ENCODE measurements at places on chromosomes 3 and 15.

GRCh38 chr3:192188218-192188835 lies 539.0 kb downstream of the FGF12 start:
- DNase-seq = no peak

- no peak for DNase-seq
Measured at GRCh38 chr3:78529601-78530000, 1238.2 kb downstream of the ROBO1 start.

GRCh38 chr3:158134363-158134762 lies 24.5 kb downstream of the RSRC1 start:
- DNase-seq = no peak

DNA sequence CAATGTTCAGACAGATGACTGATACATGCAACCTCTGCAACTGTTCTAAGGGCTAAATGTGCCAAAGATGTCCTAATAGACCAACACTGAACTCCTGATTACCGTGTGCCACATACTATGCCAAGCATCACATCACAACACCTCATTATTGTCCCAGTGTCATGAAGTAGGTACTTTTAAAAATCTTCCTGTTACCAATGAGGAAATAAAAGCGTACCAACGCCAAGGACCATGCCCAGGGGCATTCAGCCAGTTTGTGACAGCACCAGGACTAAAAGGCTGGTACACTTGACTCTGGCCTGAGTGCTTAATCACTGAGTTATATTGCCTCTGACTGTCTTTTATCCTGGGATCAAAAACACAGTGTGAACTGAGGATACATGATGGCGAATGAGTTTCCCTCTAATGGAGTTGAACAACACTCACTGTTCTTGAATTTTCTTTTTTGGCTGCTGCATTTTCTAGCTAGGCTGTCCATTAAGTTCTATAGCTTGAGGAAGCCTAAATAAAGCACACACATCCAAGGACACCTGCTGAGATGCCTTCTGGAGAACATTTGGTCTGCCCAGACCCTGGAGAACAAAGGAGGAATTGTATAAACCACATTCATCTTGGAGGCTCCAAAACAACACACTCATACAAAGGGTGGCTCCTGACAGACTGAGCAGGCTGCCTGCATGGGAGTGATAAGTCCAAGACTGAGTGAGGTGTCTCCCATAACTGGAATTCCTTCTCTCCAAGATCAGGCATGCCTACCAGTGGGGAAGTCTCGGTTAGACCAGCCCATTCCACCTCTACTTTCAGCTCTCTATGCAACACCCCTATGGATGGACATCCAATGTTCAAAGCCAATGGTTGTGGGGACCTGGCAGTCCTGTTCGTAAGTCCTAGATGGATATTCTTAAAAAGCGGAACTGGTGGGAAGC lies 126.7 kb upstream of the PRICKLE2 start:
- no peak for DNase-seq

DNA sequence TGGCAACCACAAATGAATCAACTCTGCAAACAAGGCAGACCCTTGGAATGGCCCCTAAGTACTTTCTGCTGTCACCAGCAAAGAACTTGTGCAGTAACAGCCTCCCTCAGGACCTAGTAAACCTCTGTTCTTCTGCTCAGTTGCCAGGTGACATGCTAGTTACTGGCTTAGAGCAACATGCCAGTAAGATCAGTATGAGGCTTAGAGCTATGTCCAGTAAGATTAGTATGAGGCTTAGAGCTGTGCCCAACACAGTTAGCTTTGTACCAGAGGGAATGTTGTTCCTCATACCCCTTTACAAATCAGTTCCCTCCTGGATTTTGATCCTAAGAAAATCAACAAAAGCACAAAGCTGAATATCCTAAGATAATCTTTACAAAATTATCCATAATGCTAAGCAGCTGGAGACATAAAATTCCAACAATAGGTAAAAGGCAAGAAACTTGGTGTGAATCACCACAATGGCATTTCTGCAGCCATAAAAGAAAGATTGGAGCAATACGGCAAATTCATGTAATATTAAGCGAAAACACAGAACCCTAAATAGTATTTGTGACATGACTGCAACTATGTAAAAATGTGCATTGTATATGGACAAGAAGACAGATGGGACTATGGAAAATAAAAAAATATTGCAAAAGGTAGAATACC lies 107.3 kb upstream of the LPP start:
- DNase-seq = no peak

GRCh38 chr3:110378481-110378880 lies 693.1 kb upstream of the NECTIN3 start:
- no peak for DNase-seq

- no peak for DNase-seq
Measured at GRCh38 chr3:37324850-37325321, 150.5 kb upstream of the LRRFIP2 start.

DNA sequence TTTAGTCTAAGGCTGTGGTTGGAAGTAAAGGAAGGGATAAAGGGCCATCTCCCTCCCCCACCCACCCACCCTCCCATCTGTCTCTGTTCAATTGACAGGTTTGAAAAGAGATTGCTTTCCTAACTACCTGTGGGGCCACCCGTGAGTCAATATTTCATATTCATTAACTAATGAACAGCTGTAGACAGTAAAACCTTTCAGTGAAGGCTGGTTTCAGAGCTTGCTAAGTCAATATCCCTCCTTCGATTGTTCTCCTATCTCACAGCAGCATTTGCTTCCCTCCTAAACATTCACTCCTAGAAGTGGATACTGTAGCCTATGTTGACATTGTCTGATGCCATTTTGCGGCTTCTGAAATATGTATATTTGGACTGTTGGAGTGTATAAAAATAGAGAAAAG lies 85.9 kb upstream of the SYNPR start:
- no peak for DNase-seq

DNA sequence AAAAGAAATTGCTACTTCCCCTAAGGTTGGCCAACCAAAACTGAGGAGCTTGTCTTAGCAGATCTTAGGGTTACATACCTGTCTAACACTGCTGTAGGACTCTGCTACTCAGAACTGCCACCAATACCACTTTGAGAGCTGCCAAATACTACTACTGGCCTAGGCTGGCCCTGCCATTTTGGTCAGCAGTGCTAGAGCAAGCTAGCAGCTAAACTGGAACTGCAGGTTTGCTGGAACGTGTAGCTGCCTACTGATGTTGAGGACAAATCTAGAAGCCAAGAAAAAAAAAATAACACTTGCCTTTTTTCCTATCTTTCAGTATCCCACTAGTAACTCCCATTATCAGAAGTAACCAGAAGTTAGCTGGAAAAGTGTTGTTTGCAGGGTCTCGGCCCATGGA lies 387.4 kb downstream of the RBMS3 start:
- no peak for DNase-seq

GRCh38 chr15:48363474-48363873 lies 32.2 kb downstream of the DUT start:
- DNase-seq = no peak

GRCh38 chr15:88331291-88331690 lies 74.8 kb upstream of the NTRK3 start:
- peak; percentile 37 for DNase-seq

DNA sequence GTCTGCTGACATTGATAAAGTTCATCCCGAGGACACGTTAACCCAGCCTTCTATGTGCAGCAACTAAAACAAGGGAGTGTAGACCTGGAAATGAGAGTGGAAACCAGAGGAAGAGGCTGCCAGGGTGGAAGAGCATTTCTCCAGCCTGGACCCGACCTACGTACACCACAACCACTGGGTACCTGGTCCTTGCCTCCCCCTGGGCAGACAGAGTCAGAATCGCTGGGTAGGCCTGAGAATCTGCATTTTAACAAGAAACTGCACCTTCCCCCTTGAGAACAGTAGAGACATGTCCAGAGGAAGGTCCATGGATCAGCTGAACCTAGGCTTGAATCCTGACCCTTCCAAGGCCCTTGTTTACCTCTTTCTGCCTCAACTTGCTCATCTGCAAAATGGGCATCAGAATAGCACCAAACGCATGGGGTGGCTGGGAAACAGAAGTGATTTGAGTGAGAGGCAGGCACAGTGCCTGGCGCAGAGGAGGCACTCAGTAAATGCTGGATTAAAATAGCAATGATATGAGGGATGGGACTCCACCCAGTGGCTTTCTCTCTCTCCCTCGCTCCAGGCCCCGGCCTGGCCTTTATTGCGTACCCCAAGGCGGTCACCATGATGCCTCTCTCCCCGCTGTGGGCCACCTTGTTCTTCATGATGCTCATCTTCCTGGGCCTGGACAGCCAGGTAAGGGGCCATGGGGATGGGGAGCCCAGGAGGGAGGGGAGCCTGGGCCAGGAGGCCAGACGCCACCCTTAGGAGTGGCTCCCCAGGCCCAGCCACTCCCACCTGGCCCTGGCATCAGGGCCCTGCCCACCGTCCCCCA lies 66.9 kb upstream of the SLC6A1 start:
- no peak for DNase-seq

- DNase-seq = no peak
Measured at GRCh38 chr3:169153656-169154055, 509.9 kb downstream of the MECOM start.

- DNase-seq = no peak
Measured at GRCh38 chr15:80855206-80855605, 76.0 kb downstream of the CEMIP start.

DNA sequence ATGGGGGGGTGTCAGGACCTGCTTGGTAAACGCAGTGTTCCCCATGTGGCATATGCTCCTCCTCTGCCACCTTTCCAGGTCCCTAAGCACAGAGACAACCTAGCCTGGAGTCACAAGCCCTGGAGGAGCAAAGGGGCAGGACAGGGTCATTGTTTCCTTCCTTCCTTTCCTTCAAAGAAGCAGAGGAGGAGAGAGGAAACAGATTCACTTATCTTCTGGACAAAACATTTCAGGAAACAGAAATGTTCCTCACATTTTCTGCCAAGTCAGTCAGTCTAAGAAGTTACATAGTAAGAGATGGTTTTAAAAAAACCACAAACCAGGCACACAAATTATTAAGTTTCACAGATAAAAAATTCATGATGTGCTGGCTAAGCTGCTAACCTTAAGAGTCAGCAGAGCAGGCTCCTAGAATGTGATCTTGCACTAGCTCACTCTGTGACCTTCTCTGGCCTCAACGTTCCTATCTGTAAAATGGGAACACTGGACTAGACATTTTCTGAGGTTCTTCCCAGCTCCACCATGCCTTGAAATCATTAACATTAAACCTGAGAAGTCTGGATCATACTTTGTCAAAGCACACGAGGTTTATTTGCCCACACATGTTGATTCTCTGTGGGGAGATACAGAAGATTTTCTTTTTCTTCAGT lies 47.9 kb downstream of the ATP13A5 start:
- no peak for DNase-seq

GRCh38 chr3:16484216-16484615 lies 29.3 kb downstream of the RFTN1 start:
- no peak for DNase-seq

GRCh38 chr3:105965384-105965783 lies 96.6 kb upstream of the CBLB start:
- no peak for DNase-seq

GRCh38 chr3:43038010-43038409 lies 58.9 kb downstream of the GASK1A start:
- no peak for DNase-seq

GRCh38 chr15:27183201-27183600 lies 212.2 kb downstream of the GABRG3 start:
- no peak for DNase-seq

GRCh38 chr15:65856821-65857455 lies 12.4 kb upstream of the RAB11A start:
- DNase-seq = peak; percentile 52

DNA sequence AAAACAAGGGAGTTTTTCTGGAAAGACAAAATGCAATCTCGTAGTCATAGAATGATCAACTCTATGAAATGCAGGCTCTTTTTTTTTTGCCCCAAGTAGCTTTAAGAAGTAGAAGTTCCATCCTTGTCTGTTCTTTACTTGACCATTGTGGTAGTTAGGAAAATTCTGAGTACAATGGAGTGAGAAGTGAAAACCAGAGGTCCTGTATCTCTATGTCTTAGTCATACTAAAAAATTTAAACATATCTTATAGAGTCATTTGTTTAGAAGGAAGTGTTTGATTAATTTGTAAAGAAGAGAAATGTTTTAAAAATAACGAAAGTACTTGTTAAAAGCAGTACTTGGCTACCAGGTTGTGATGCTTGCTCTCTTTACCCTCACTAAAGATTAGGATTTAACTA lies 52.4 kb downstream of the PRKCI start:
- no peak for DNase-seq

- no peak for DNase-seq
Measured at GRCh38 chr3:17801131-17801530, 58.7 kb upstream of the TBC1D5 start.

DNA sequence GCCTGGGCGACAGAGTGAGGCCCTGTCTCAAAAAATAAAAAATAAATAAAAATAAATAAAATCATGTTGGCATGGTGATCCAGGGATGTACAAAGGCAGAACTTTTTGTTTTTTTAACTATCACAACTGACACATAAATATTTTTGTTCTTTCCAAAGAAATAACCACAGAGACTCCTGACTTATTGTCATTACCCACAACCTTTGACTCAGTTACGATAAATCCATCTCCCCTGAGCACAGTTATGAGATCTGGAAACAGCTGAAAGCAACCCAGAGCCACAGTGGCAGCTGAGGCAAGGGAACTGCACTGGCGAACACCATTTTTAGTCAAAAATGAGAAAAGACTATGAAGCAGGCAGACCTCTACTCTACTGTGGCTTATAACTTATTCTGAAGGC lies 24.0 kb downstream of the OSBPL10 start:
- no peak for DNase-seq

DNA sequence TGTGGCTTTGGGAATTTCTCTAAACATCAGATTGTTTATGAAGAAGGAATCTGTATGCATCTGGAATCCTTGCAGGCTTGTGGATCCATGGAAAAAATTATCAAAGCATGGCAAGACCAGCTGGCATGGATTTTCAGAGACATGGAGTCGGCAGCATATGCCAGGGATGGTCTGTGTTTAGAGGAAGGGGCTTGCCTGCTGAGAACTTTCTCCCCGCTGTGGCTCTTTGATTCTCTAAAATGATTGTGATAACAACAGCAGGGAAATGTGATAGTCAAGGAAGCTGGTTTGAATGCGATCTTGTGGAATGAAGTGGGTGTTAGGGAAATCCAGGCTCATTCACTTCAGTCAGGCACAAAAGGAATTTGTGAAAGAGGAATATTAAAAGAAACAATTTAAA lies 245.7 kb upstream of the THRB start:
- DNase-seq = no peak

DNA sequence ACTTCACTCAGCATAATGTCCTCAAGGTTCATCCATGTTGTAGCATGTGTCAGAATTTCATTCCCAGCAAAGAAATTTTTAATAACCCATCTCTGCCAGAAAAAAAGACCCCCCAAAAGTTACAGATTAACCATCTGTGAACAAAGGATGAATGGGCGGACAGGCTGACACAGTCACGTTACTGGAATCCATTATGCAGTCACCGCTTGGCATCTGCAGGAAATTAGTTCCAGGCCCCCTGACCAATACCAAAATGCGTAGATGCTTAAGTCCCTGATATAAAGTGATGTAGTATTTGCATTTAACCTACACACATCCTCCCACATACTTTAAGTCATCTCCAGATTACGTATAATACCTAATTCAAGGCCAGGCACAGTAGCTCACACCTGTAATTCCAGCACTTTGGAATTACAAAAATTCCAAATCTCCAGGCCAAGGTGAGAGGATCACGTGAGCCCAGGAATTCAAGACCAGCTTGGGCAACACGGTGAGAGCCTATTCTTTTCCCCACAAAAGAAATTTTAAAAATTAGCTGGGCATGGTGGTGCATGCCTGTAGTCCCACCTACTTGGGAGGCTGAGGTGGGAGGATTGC lies 1.5 kb upstream of the SLC12A8 start:
- DNase-seq = no peak

Measured in NCI-H1436 (cell line).